ENCODE measurements at places on chromosomes 16 and 17.

DNA sequence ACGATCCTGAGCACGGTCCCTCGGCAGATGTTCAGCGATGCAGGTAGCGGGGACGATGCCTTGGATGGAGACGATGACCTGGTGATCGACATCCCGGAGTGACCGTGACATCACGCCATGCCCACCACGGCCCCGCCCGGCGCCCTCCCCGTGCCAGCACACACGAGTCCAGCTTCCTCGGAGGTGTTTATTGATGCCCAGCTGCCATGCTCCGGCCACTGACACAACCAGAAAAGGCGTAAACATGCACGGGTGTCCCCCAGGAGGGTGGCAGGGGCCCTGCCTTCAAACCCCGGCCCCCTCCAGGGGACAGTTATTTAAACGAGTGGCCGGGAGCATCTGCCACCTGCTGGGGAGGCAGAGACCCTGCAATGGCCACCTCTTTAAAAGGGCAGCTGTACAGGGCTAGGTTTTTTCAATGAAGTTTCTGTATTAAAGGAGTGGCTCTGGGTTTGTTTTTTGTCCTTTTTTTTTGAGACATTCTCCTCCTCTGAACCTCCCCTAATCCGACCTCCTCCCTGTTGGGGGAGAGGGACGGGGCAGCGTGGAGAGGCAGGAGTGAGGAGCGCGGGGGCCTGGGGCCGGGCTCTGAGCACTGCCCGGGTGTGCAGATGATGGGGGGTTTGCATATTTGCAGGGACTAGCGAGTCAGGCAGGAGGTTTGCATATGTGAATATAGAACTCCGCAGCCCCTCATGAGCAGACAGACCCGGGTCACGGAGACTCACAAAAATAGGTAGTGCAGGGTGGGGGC, 5.3 kb downstream of the DOC2A start:
- DNase-seq = no peak

GRCh38 chr17:47352848-47353247, 29.1 kb downstream of the EFCAB13 start:
- DNase-seq = no peak

- DNase-seq = no peak
Measured at GRCh38 chr17:44307387-44308186, 814 bp upstream of the RUNDC3A start.

DNA sequence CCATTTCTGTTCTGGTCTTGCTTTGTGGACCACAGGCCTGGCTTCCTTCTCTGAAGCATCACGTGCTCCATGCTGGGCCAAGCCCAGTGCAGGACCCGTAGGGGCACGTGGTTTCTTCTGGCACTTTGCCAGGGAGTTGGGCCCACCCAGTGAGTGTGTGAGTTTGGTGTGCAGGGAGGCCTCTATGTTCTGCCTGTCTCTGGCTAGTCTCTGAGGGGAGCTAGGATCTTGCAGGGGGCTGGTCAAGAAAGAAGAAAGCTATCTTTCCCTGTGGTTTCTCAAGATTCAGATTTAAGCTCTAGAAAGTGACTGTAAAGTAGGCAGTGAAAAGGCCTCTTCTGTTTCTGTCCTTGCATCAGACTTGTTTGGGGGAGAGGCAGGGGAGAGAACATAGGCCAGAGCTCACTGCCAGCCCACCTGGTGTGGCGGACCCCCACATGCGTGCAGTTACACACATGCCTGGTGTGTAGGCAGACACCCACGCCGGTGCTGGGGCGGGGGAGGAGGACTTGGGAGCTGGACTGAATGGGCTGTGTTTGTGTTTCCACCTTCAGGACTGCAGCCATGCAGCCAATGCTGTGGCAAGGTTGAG, 11.8 kb downstream of the LASP1 start:
- no peak for DNase-seq

DNA sequence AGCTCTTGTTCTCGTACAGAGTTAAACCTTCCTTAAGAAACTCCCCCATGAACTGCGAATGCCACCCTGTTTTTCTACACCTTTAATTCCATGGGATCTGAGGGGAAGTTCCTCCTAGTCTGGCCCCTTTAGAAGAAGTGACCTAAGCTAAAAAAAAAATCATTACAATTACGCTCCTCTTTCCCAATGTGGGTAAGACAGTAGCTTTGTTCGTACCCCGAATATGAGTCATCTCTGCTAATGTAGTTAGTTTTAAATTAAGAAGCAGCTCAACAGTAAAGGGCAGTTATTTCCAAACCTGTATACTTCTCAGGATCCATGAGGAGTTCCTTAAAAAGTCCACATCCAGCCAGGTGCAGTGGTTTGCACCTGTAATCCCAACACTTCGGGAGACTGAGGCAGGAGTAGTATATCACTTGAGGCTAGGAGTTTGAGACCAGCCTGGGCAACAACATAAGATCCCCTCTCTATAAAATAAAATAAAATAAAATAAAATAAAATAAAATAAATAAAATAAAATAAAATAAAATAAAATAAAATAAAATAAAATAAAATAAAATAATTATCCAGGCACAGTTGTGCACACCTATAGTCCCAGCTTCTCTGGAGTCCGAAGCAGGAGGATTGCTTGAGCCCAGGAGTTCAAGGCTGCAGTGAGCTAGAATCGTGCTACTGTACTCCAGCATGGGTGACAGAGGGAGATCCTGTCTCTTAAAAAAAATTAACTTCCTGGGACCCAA, 26.1 kb downstream of the RCVRN start:
- DNase-seq = no peak

GRCh38 chr16:28210264-28210663, 1.5 kb downstream of the XPO6 start:
- no peak for DNase-seq

- DNase-seq = no peak
Measured at GRCh38 chr16:86292171-86292775, 218.1 kb upstream of the FOXF1 start.

- DNase-seq = no peak
Measured at GRCh38 chr16:82037666-82038065, 2.6 kb downstream of the HSD17B2 start.

GRCh38 chr17:76659928-76660655, 16.5 kb upstream of the ST6GALNAC1 start:
- no peak for DNase-seq

- DNase-seq = no peak
Measured at GRCh38 chr17:81432941-81433340, 37.7 kb downstream of the BAHCC1 start.

DNA sequence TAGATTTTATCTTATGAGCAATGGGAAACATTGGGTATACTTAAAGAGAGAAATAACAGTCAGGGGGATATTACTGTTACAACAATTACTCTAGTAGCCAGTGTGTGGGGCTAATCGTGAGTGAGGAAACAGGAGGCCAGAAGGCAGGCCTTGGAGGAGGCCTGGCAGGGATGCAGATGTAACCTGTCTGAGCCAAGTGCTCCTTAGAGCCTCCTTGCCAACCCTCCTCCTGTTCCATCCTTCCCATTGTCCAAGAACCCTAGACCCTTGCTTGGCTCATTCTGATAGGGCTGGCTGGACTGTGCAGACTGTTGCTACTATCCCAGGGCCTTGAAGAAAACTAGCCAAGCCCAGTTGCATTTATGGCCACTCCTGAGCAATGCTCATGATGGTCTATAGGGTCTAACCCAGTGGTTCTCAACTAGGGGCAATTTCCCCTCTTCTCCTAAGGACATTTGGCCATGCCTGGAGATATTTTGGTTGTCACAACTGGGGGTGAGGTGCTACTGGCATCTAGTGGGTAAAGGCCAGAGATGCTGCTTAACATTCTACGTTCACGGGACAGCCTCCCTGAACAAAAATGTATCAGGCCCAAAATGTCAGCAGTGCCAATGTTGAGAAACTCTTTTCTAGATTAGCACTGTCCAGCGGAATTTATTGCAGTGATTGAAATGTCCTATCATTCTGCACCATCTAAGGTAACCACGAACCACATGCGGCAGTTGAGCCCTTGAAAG, 24.4 kb upstream of the WSCD1 start:
- no peak for DNase-seq

- DNase-seq = no peak
Measured at GRCh38 chr17:74839990-74840852, 19.5 kb downstream of the GRIN2C start.

- DNase-seq = no peak
Measured at GRCh38 chr17:7817643-7817964, 16.4 kb upstream of the KDM6B start.

DNA sequence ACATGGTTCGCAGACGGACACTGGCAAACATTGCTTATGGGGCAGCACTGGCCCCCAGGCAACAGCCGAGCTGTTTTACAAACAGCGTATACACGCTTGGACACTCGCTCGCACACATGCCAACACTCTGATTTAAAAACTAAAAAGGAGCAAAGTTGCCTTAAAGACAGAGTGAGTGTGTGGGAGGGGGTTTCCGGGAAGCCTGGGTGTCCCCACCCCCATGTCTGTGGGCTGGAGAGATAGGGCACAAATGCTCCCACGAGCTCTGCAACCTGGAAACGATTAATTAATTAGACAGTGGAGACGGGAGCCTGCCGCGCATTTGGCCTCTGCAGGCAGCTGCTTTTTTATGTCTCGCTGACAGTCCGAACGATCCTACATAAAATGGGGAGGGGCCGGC, 107.9 kb upstream of the ZNF469 start:
- DNase-seq = no peak

DNA sequence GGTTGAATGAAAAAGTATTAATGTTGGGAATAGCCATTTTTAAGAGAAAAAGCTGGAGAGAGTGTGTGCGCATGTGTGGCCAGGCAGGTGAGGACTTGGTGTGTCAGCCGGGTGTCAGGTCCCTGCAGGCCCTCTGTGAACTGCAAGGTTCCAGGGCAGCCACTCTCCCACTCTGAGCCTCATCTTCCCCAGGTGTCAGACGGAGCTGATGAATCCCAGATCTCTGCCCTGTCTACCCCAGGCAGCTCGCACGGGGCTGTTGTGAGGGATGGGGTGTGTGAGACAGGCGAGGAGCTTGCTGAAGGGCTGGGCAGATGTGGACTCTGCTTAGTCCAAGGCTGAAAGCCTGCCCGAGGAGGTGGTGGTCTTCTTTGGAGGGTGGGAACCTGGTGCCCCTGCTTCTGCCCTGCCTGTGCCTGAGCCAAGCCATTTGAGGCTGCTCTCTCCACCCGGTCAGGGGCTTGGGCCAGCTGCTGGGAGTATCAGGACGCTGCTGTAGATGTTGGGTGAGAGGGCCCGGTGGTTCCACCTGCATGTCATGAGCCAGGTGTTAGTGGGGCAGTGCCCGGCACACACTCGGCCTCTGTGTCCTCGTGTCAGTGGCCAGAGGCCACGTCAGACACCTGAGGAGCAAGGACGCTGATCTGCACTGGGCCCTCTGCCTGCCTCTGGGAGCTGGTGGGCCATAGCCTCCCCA, 122.4 kb downstream of the RAB11FIP4 start:
- no peak for DNase-seq

DNA sequence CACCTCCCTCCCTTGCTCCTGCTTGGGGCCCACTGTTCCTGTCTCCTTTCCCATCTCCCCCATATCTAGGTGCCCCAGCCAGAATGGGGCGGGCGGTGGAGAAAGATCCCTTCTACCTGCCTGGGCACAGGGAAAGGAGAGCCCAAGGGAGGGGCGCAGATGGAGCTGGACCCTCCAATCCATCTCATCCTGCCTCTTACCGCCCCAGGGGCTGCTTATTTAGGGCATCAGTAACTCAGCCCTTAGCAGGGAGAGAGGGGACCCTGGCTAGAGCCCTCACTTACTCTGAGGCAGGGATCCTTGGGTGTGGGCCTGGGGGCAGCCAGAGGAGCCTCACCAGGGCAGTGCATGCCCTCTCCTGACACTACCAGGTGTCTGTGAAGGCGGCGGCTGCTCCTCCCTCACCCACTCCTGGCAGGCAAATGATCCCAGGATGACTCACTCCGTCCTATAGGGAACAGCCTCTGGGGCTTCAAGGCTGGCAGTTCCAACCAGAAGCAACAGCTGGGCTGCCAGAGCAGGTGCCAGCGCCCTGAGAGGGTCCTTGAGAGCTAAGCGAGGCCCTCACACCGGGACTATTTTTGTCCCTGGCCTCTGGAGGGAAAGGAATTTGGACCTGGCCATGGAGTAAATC, 16.3 kb upstream of the BCAR1 start:
- no peak for DNase-seq

- no peak for DNase-seq
Measured at GRCh38 chr16:23578101-23578830, 17.9 kb downstream of the NDUFAB1 start.

- no peak for DNase-seq
Measured at GRCh38 chr17:49708515-49709183, 885 bp upstream of the SLC35B1 start.

DNA sequence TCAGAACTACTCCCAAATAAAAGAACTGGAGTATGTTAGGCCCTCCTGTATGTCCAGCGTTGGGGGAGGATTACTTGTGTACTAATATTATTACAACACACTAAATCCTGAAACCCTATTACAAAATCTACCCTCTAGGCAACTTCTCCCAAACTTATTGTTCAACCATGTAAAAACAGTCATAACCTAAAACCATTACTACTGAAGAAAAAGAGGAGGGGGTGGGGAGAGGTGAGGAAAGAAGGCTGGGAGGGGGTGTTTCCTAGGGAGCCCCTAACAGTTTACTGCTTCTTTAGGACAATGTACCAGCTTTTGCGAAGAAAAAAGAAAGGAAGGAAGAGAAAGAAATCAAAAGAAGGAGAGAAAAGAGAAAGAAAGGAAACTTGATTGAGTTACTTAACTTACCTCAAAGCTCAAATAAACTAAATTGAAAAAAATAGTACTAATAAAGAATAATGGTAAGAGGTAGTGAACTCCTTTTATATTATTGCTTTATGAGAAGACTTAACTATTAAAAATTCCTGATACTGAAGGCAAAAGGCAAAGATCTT, 2.3 kb downstream of the SALL1 start:
- DNase-seq = no peak

- DNase-seq = no peak
Measured at GRCh38 chr16:85204242-85205010, 92.2 kb upstream of the CIBAR2 start.

- DNase-seq = no peak
Measured at GRCh38 chr17:64503341-64503740, 2.7 kb downstream of the DDX5 start.

Measured in GDM1 (cell line).